ENCODE measurements at places on chromosomes 7 and 10. TPM values are rescaled to one million over a fixed set of nuclear protein-coding genes. Genes with fewer than 3 reads are reported as not detected.

The ERVW-1 gene
- total RNA-seq: not detected

The VWA2 gene
- total RNA-seq: 0.15 TPM

The FOXK1 gene
- 31.3 TPM for total RNA-seq

The CTAGE6 gene
- not detected for total RNA-seq

The PSMC2 gene
- 146 TPM for total RNA-seq

The SORBS1 gene
- total RNA-seq: 2.4 TPM

The NRG3 gene
- total RNA-seq: 0.05 TPM

The SLC16A12 gene
- total RNA-seq: 1.1 TPM

The MYH16 gene
- total RNA-seq: not detected

The BTBD16 gene
- total RNA-seq: not detected

The TMEM236 gene
- total RNA-seq: 0.15 TPM

The PODXL gene
- 3.7 TPM for total RNA-seq

The OR6V1 gene
- total RNA-seq: not detected

The GHRHR gene
- not detected for total RNA-seq

The MMP21 gene
- 0.15 TPM for total RNA-seq

The GBF1 gene
- total RNA-seq: 46.9 TPM

The CTAGE4 gene
- not detected for total RNA-seq

The AGR2 gene
- total RNA-seq: not detected

The CPN1 gene
- total RNA-seq: not detected

The KCNMA1 gene
- 3.3 TPM for total RNA-seq

The PTPN20 gene
- 4.5 TPM for total RNA-seq

The SPDYE2 gene
- total RNA-seq: not detected

The SSC4D gene
- 0.37 TPM for total RNA-seq

Measured in cardiac ventricle fibroblast (primary cell).